ENCODE measurements at places on chromosomes 3 and 15. TPM values are rescaled to one million over a fixed set of nuclear protein-coding genes. Genes with fewer than 3 reads are reported as not detected.

DNA sequence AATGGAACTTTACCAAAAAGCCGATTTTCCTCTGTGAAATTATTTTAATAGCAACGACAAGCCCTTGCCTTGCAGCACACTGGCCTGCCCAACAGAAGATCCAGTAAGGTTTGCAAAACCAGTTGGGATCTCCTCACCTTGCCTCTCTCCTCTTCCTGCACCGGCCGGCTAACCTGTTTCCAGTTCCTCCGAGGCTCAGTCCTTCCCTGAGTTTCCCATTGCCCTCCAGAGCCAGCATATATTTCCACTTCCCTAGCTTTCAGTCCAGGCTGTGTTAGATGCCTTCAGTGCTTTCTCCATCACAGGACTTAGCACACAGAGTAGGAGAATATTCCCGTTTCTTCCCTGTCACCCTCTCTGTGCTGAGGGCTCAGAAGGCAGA, 60.3 kb downstream of the NOX5 start:
- DNase-seq = peak; percentile 36

GRCh38 chr3:120193554-120193953, 91.5 kb downstream of the GPR156 start:
- DNase-seq = no peak

DNA sequence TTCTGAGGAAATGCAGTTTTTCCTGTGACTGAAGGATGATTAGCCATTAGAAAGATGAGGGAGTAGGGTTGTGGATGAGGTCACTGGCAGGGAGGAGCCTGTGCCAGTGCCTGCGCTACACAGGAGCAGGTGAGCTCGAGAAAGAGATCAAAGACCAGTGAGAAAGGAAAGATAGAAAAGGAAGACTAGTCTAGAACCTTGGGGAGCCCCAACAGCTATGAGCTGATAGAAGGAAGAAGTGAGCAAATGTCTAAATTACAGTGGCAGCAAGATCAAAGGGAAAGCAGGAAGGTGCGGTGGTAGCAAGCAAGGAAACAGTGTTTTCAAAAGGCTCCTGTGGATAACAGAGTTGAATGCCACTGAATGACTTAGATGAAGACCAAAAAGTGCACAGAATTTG, 39.6 kb downstream of the LNP1 start:
- DNase-seq = no peak

Gene PPP2R3A
- polyA plus RNA-seq = 17.5 TPM

Gene DLL4
- polyA plus RNA-seq = 8.6 TPM

All from renal pelvis (tissue), 12 donors.